NCI-H2029 treated with DMSO at 0.1 percent for 48 hours (cell line): ENCODE measurements at places on chromosomes 11 and 22.

- DNase-seq: no peak
These were observed 116.2 kb downstream of the FAT3 start for GRCh38 chr11:92340839-92341238.

DNA sequence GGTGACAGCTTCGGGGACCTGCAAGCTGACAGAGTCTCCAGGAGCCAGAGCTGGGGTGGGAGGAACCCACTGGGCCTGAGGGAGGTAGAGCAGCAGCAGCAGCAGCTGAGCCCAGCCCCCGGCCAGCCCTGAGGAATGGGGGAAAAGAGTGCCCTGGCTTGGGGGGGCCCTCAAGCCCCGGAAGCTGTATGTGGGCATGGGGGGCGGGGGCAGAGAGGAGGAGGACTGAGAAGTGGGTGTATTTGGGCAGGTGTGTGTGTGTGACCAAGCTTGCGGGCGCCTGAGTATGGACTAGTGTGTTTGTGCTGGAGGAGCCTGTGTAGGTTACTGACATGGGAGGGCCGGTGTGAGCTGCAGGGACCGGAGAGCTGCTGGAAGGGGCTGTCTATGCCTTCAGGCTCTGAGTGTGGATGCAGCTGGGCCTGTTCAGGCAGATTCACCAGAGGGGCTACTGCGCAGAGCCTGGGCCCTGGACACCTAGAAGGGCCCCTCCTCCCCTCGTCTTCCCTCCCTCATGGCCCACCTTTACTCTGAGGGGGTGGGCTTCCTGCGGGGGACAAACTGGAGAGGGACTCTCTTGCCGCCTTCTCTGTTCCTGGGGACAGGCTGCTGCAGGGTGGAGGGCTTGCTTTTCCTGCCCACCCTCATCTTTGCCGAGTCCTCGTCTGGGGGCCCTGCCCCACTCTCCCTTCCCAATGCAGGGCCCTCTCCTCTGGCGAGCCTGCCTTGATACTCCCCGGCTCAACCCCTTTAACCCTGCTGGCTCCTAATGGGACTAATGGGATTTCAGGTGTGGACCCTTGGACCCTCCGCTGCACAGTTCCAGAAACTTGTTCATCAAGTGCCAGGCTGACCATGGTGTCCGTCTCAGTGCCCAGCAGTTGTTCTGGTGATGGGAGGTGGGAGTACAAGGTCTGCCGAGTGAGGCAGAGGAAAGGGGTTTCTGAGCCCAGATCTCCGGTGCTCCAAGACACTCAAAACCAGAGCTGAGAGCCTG, 28.2 kb downstream of the ST3GAL4 start:
- DNase-seq: no peak

DNA sequence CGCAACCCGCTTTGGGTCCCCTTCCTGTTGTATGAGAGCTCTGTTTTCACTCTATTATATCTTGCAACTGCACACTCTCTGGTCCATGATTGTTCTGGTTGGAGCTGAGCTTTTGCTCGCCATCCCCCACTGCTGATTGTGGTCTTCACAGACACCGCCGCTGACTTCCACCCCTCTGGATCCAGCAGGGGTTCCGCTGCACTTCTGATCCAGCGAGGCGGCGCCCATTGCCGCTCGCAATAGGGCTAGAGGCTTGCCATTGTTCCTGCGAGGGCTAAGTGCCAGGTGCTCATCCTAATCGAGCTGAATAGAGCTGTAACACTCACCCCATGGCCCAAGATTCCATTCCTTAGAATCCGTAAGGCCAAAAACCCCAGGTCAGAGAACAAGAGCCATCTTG, 1905.8 kb upstream of the RAG2 start:
- DNase-seq: no peak

DNA sequence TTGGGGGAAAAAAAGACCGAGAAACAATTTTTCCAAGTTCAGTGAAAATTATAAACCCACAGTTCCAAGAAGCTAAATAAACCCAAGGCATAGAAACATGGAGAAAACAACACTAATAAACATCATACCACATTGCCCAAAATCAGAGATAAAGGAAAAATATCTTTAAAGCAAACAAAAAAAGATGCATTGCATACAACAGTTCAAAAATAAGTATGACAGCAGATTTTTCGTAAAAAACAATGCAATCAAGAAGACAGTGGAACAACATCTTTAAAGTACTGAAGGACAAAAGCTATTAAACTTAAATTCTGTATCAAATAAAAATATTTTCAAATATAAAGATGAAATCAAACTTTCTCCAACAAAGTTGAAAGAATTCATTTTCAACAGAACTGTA, 921.3 kb downstream of the METTL15 start:
- no peak for DNase-seq

GRCh38 chr11:86395061-86395551, 20.4 kb downstream of the CCDC81 start:
- no peak for DNase-seq

DNA sequence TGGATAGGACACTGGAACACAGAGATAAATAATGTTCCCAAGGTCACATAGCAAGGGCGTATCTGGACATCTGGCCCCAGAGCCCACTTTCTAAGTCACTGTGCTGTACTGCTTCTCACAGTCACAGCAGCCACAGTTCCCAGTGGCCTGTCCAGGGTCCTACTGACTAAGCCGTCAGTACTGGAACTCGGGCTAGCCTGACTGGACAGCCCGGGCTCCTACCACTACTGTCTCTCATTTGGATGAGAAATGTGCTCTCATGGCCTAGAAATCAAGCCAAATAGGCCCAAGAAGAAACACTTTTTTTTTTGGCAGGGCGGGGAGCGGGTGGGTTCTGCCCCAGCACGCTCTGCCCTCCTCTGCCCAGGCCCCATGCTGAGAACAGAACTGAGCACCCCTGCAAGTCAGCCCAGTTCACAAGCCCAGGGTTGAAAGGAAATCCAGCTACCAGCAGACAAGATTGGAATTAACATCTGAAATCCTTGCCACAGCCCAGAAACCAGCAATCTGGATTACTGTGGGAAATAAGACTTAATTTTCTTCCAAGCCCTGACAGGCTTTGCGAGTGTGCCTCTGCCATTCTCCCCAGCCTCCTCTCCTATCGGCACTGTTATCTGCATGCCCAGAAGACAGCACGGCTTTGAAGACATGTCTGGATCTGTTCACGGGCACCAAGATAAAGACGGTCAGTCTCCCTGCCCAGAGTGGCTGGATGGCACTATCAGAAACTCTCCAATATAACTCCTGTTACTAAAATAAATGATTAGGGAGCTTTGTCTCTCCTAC, 182.9 kb upstream of the NCAM1 start:
- DNase-seq: no peak

DNA sequence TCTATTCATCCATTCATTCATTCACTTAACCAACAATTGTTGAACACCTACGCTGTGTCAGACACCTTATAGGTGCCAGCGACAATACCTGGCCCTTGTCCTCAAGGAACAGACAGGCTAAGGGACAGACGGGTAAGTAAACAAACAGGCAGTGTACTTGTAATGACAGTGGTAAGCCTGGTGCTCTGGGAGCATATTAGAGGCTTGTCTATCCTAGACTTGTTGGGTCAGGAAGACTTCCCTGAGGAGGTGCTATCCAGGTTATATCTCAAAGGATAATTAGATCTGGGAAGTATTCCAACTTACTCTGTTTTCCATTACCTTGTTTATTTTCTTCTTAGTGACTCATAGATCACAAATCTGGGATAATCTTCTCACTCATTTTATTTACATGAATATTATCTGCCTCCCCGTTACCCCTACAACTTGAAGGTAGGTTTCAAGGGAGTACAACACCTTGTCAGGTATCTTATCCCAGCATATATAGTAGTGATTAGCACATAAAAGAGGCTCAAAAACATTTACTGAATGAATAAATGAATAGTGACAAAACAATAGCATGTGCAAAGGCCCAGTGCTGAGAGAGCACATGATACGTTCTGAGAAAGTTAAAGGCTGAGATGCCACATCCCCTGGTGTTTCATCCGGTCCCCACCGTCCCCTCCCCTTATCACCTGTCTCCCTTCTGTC, 75.3 kb upstream of the NCAM1 start:
- DNase-seq: peak; percentile 70

DNA sequence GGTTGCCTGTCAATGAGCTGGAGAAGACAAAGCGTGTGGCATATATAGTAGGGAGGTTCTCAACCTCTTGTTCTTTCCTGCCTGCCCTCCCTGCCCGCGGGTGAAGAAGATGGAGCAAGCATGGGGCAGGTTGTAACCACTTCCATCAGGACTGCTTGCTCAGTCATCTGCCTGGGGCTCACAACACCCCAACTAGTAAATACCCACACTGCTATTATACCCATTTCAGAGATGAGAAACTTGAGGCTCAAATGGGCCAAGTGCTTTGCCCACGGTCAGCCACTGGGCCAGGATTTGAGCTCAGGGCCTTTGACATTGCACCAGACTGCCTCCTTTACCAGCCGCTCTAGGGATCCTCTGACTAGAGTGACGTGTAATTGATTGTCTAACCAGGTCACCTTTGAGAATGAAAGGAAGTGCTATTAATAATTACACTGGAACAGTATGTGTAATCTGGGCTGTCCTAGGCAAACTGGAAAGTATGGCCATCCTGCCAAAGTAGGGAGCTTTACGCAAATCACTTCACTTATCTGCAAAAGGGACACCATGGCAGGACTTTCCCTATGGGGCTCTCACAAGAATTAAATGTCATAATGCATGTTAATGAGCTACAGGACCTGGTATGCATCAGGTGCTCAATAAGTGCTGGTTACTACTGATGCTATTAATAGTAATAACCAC, 2.8 kb upstream of the CDC42EP1 start:
- DNase-seq: no peak

- DNase-seq: no peak
These were observed 7.8 kb downstream of the CCDC90B start for GRCh38 chr11:83278351-83278750.

- no peak for DNase-seq
These were observed 6.7 kb downstream of the TOP3B start for GRCh38 chr22:21975854-21976345.

DNA sequence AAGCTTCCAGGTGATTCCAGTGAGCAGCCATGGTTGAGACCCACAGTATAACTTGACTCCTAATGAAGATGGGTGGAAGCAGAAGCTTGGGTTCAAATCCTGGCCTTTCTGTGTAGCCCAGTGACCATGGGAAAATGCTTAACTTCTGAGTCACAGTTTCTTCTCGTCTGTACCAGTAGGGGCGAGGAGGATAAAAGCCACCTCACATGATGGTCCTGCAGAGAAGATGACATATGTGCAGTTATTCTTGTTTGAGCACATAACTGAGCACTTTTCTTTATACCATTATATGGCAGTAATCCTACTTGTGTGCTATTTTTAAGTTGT, 4.9 kb downstream of the TMEM109 start:
- no peak for DNase-seq

DNA sequence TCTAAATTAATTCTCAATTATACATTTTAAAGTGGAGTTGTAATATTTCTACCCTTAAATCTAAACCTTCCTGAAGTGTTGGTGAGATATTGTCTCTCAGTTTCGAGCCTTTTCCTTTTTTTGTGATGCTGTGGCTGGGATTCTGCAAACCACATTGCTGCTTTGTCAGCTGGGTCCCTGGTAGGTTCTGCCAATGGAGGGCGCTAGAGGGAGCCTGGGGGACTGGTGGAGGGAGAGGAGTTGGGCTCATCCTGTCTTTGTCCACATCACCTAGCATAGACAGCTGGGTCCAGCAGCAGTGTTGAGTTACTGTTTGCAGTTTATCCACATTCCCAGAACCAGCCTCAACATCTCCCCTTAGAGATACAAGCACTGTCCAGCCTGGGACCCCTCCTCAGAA, 41.0 kb downstream of the TRAF6 start:
- DNase-seq: no peak

GRCh38 chr11:2951231-2952110, 22.3 kb upstream of the PHLDA2 start:
- no peak for DNase-seq

DNA sequence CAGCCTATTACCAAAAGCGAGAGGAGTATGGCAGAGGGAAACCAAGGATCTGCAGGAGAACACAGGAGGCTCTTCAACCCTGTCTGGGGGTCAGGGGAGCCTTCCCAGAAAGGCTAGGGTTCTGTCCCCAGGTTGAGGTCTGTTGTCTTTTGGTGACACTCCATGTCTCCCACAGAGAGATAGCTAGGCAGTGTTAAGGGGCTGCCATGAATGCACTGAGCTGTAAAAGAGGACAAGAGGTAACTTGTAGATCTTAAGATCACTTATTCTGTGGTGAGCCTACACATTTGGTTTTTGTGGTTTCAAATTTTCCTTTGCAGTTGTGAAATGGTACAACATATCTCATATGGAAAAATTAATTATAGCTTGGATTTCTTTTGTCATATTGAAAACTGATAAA, 6.0 kb upstream of the ACER3 start:
- DNase-seq: no peak

DNA sequence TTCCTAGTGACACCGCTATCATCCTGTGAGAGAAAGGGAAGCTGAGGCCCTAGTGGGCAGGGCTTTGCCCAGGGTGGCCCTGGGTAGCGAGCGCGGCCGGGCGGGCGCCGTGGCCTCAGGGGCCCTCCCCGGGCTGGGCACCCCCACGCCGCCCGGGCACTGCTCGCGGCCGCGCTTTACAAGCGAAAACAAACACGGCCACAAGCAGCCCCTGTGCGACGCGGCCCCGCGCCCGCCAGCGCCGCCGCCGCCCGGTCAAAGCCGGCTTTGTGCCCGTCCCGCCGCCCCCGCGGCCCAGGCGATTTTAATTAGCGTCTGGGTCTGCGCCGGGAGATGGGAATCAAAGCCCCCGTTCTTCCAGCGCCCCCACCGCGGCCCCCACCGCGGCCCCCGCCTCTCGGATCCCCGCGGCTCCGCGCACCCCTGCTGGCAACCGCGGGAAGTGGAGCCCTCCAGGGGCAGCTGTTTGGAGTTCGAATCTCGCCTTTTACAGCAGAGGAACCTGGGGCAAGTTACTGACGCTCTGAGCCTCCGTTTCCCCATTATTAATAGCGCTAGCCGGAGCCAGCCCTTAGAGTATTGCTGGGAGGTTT, 47.9 kb downstream of the CHRDL2 start:
- no peak for DNase-seq

DNA sequence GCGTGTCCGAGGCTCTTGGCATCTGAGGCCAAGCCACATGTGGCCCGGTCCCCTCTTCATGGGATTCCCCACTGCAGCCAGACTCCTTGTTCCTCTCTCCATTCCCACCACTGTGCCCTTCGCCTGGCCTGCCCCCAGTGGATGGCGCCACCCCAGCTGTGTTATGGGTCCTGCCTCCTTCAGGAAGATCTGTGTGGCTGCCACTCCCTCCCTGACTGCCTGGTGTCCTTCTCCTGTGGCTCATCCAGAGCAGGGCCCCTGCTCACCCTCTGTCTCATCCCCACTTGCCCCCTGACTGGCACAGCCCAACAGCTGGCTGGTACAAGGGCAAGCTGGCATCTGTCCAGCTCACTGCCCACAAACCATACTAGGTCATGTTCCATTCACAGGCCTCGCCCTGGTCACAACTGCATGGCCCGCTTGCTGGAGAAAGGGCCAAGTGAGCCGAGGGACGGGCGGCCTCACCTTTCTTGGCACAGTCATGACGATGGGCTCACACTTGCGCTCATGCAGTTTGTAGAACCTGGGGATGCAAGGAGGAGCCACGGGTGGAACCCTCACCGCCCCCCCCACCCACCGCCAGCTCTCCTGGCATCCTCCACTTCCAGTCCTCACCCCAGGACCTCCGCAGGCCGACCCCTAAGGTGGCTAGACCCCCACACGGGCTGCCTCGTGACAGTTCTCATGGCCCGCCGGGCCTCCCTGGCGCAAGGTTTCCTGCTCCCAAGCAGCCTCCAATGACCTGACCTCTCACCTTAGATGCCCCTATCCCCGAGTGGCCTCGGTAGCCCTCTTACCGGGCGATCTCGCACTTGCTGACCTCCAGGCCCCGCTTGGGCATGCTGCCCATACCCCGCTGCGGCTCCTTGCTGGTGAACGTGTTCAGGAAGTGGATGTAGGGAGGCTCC, 2.1 kb upstream of the PTPRCAP start:
- no peak for DNase-seq

- no peak for DNase-seq
These were observed 80.5 kb upstream of the CHRM4 start for GRCh38 chr11:46471943-46472661.
